Pulmonary artery endothelial cell (primary cell): ENCODE measurements at places on chromosomes 7 and 10. TPM values are rescaled to one million over a fixed set of nuclear protein-coding genes. Genes with fewer than 3 reads are reported as not detected.

DNA sequence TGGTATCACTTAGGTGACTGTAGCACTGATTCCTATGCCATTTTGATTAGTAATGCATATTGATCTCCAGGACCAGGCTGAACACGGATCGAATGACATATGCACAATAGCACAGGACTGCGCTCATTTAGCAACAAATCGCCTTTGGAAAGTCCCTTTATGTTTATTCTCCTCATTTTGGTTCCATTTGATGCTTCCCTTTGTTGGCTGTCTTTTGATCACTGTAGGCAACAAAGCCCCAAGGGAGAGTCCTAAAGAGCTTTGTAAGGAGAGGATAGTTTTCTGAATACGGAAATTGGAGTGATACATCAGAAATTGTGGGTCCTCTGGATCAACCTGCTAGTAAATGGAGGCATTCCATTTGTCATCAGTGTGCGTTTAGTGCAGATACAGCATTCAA, 1111.4 kb downstream of the SORCS1 start:
- no peak for DNase-seq

- no peak for DNase-seq
Measured at GRCh38 chr10:125035136-125035535, 93.2 kb downstream of the ZRANB1 start.

GRCh38 chr10:86945361-86946212, 11.8 kb downstream of the MMRN2 start:
- DNase-seq = no peak

DNA sequence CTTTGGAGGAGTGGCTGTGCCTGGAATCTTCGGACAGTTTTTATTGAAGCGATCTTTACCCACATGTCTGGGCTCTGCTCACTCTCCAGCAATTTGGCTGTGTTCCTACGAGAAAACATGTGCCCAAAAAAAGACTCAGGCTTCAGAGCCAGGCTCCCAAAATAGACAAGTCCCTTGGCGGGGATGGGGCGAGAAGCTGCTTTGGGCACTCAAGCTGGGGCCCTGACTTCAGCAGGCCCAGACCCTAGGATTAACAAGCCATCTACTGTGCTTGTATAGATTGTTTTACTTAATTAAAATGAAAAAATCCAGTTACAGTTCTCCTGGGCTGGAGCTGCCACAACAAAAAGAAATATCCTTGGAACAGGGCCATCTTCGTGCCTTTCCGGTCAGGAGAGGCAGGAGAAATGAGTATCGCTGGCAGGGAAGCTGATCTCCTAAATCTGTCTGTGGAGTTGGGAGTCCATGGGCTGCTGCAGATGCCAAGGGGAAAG, 51.4 kb upstream of the PDCD4 start:
- DNase-seq = no peak

- DNase-seq = no peak
Measured at GRCh38 chr10:43313901-43314300, 47.0 kb upstream of the RASGEF1A start.

DNA sequence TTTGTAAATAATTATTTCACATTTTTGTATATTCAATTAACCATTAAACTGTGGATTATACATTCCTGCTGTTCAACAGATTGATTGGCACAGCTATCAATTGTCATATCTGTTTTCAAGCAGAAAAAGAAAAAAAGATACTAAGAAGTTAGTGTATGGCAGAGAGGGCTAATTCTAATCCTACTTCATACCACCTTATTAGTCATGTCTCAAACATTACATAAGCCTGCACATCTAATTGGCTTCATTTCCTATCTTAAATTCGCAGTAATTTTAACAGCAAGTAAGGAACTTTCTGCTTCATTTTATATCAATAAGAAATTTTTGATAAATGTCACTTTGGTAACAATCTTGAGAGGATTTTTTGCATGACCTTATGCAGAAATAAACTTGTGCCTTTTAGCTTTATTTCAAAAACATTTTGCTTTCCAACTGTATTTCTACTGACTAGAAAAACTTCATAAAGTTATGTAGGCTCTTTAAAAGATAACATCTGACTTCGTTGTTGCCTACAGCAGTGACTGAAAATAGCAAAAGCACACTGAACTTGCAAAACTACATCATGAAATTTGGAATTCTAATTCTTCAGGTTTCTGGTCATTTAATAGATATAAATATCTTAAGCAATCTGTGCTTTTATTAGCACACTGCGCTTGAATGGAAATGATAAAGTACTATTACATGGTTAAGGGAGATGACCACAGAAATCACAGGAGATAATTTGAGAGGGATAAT, 111.5 kb downstream of the SEMA3C start:
- no peak for DNase-seq

- DNase-seq = no peak
Measured at GRCh38 chr10:5199398-5199797, 2.8 kb downstream of the AKR1C4 start.

DNA sequence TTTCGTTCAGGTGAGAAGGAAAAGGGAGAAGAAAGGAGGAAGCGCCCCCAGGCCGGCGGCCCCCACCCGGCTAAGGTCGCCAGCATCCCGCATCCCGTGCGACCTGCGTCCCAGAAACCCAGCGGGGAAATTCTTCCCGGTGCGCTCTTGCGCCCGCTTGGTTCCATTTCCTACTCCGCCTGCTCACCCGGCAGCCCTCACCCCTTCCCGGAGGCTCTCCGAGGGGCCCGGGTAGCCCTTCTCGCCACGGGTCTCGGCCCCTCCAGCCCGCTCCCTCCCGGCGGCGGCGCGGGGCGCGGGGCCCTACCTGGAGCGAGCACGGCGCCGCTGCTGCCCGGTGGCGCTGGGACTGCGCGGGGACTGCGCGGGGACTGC, at the start of gene PRKCQ:
Gene PRKCQ, minus strand, starts transcription at position 373 of the 375 bp plus-strand sequence. CDS start 65,141 bp downstream, outside the sequence.
- DNase-seq = no peak

GRCh38 chr7:33727315-33727714, 178.0 kb upstream of the BMPER start:
- DNase-seq = no peak

- DNase-seq = no peak
Measured at GRCh38 chr7:104207348-104207730, 474 bp downstream of the ORC5 start.

- DNase-seq = no peak
Measured at GRCh38 chr7:154975984-154976383, 26.9 kb downstream of the PAXIP1 start.

DNA sequence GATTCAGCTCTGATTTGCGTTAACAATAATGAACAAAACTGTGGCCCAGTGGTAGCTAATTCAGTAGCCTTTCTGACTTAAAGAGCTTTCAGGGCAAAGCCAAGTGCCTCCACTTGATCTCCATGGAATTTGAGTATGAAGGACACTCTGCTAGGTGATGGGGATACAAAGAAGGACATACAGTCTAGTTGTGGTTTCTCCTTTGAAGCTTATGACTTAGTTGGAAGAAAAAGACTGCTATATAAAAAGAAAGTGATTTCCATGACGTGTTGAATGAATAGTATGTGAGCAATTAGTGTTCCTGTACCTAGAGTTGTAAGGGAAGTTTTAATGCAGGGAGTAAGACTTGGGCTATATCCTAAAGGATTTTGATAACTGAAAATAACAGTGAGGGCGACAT, 8.3 kb downstream of the PDCD4 start:
- DNase-seq = no peak

GRCh38 chr10:96299383-96299782, 4.9 kb upstream of the DNTT start:
- no peak for DNase-seq

DNA sequence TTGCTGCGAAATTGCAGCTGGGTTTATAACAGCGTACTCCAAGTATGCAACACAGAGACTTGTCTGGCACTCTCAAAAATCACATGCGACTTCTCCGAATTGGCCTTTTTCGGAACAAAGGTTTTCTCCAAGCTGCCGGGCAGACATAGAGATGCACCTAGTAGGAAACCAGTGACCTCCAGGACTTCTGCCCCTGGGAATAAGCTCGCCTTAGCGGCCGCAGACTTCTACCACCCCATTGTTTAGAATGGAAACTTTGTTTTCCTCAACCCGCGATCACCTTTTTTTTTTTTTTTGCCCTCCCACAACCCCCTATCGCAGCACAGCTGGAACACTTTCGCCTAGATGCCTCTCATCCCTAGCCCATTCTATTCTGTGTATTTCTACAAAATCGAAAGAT, 4.9 kb upstream of the HOXA10 start:
- no peak for DNase-seq

- DNase-seq = no peak
Measured at GRCh38 chr7:134567368-134567767, 18.5 kb downstream of the AKR1B15 start.

DNA sequence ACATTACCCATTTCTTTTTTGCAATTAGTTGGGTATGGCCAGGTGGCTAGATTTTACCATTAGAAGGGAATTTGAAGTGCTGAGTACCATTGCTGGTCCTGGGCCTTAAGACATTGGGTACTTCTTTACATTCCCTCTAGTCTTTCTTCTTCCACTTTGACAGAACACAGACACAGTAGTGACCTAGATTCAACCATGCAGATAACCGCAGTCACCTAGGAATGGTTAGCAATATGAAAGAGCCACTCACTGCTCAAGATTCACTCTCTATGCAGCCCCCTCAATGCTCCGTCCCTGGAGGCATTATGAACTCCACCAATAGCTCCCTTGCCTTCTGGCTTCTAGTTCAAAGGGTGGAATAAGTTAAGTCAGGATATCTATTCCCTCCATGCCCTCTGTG, 16.2 kb upstream of the PON1 start:
- no peak for DNase-seq

- DNase-seq = no peak
Measured at GRCh38 chr7:134589491-134589941, 40.6 kb downstream of the AKR1B15 start.

GRCh38 chr7:127798023-127798422, 146.0 kb downstream of the SND1 start:
- no peak for DNase-seq

GRCh38 chr7:55409482-55410225, 44.5 kb downstream of the LANCL2 start:
- DNase-seq = no peak

DNA sequence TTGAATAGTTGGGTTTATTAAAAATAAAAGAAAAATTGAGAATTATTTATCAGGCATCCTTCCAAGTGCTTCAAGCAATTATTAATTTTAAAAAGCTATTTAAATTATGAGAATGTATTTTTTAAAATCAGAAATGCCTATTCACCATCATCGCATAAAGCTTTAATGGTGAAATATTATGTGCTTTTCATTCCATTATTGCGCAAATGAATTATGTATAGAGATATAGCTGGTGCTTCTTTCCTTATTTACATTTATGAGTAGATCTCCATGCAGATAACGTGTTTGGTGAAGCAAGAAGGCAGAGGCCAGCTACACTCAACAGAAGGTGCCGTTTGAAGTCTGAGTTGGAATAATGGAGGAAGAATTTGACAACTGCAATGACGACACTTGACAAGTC, 549.1 kb upstream of the DPP6 start:
- no peak for DNase-seq

DNA sequence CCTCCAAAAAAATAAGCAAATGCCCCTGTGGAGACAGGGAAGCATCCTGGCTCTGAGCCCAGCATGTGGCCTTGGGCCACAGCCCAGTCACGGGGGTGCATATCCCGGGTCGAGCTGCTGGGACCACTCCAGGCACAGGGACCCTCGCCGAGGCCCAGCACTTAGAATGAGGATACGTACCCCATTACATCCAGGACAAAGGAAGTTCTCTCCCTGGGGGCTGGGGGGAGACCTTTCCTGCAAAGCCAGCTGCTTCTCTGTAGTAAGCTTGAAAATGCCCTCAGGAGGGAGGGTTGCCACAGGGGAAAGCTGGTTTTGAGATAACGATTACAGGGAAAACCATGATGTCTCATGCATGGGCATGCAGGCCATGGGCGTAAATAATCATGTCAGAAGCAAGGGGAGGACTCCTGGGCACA, 75.5 kb downstream of the HIPK2 start:
- no peak for DNase-seq

DNA sequence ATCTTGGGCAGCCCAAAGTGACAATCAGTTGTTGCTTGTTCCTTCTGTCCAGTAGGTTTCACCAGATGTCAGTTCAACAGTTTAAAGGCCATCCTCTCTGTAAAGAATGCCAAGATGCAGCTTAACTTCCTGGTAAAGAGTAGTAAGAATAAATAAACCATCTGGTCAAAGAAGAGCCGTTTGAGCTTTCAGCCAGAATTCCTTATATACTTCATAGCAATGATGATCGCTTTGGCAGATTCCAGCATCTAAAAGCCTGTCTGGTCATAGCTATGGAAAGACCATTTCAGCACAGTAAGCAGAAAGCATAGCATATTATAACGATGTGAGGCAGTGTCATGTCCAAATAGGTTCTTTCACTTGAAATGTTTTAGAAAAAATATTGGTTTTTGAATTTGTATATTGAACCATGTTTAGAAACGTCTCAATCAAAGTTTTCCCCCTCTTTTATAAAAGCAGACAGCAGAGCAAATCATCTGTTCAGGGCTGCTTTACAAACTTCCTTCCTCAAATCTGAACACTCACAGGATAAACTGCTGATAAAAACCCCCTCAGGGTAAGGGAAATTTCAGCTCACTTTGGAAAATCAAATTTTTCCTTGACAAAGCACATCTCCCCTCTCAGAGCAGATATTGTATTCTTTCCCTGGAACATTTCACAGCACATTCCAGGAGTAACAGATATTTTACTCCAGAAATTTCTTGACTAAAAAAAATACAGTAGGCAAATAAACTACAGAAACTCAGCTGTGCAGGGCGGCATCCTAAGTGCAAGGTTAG, 184.1 kb downstream of the NOC3L start:
- no peak for DNase-seq

- no peak for DNase-seq
Measured at GRCh38 chr10:114250236-114250635, 11.2 kb downstream of the VWA2 start.

- DNase-seq = no peak
Measured at GRCh38 chr7:148114804-148115203, 475.8 kb upstream of the C7orf33 start.

DNA sequence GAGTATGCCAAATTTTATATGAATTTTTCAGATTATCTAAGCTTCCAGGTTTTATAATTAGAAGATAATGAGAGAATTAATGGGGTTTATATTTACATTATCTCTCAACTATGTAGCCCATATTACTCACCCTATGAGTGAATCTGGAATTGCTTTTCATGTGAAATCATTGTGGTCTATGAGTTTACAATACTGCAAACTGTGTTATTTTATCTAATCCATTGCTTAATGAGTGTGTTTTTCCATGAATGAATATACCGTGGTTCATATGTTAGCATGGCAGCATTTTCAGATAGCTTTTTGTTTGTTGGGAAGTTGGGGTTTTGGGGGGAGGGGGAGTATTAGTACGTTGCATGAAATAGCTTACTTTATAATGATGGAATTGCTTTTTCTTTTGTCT, 44.5 kb downstream of the FGFBP3 start:
- no peak for DNase-seq

- no peak for DNase-seq
Measured at GRCh38 chr7:38448054-38448453, 174.6 kb upstream of the TARP start.

GRCh38 chr7:157527686-157528085, 190.9 kb downstream of the DNAJB6 start:
- no peak for DNase-seq

Gene CCDC172
- total RNA-seq = not detected in 2 replicates

Gene HABP2
- not detected in 2 replicates for total RNA-seq

Gene ITIH2
- not detected in 2 replicates for total RNA-seq

Gene PRSS1
- not detected in 2 replicates for total RNA-seq

Gene DNMBP
- total RNA-seq = 34.0 and 36.4 TPM in 2 replicates

Gene PHF14
- 34.5 and 39.7 TPM in 2 replicates for total RNA-seq

Gene TNS3
- total RNA-seq = 15.8 and 30.4 TPM in 2 replicates

Gene RELN
- total RNA-seq = 1.0 and 7.9 TPM in 2 replicates

Gene SVIL
- total RNA-seq = 67.4 and 75.9 TPM in 2 replicates

Gene PPIA
- 2,525 and 2,554 TPM in 2 replicates for total RNA-seq

Gene LRRC61
- total RNA-seq = 0.07 and 0.25 TPM in 2 replicates

Gene TMEM229A
- total RNA-seq = not detected in 2 replicates

Gene KIAA1217
- 0.88 and 1.5 TPM in 2 replicates for total RNA-seq

Gene ZNF736
- 5.5 and 10.8 TPM in 2 replicates for total RNA-seq

Gene PCLO
- total RNA-seq = under 0.01 TPM in 2 replicates
